Left cardiac atrium (tissue), 4 donors: ENCODE measurements at places on chromosomes 7 and 10.

DNA sequence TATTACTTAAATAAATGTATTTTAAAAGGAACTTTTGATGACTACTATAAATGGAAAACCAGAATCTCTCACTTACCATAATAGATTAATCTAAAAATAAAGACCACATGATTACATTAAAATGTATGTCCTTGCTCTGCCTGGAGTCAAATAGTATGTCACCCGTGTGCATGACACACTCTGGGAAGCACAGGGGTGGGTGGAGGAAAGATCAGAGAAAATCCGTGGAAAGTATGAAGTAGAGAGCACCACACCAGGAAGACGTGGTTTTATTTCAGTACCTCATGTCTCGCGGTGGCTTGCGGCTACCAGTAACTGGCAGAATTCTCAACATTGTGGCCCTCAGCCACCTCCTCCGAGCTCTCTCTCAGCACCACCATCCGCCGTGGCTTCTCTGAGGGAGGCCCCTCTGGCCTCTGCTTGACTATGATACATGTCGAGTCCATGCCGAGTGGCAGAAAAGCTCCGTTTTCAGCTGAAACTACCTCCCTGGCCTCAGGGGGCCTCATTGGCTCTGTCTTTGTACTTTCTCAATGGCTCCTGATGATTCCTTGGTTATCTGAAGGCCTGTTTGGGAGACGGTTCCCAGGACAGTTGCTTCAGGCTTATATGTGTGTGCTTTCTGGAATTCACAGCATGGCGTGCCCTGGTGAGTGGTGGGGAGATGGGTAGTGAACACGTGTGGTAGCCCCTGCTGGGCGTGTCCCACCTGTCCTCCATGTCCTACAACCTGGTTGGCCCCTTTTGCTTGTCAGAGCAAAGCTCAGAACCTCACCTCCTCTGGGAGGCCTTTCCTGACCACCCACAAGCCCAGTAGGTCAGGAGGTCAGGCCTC is 49.8 kb downstream of the LHPP start:
- no peak for DNase-seq

GRCh38 chr7:105448181-105448580 is 59.5 kb upstream of the SRPK2 start:
- no peak for DNase-seq

- no peak for DNase-seq
Observed at GRCh38 chr10:103610083-103610472, 116.6 kb downstream of the NEURL1 start.

DNA sequence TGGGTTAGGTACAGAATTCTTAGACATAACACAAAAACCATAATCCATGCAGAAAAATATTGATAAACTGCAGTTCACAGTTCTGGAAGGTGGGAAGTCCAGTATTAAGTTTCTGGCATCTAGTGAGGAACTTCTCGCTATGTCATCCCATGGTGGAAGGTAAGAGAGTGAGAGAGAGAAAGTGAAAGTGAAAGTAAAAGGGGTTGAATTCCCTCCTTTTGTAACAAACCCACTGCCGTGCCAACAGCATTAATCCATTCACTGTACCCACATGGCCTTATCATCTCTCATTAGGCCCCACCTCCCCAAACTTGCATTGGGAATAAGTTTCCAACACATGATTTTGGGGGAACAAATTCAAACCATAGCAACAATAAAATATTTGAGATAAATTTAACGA is 17.1 kb downstream of the ZNF485 start:
- DNase-seq: no peak

GRCh38 chr10:132036887-132037675 is 28.7 kb upstream of the JAKMIP3 start:
- DNase-seq: no peak

- DNase-seq: no peak
Observed at GRCh38 chr7:78189762-78190161, 391.2 kb downstream of the PHTF2 start.

DNA sequence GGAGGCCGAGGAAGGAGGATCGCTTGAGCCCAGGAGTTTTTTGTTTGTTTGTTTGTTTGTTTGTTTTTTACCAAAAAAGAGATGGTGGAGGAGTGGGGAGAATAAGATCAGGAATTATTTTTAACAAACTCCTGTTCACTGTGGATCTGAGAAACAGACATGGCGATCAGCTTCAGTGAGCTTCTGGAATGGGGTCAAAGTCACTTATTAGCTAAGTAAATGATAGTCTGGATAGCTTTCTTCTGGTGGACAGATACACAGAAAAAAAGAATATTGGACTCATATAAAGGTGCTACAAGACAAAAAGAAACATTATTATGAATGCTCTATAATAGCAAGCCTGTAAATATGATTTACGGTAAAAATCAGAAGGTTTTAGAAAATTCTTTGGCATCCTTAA is 85.1 kb downstream of the POU6F2 start:
- DNase-seq: no peak

GRCh38 chr7:51013861-51014511 is 231.3 kb upstream of the GRB10 start:
- DNase-seq: no peak

DNA sequence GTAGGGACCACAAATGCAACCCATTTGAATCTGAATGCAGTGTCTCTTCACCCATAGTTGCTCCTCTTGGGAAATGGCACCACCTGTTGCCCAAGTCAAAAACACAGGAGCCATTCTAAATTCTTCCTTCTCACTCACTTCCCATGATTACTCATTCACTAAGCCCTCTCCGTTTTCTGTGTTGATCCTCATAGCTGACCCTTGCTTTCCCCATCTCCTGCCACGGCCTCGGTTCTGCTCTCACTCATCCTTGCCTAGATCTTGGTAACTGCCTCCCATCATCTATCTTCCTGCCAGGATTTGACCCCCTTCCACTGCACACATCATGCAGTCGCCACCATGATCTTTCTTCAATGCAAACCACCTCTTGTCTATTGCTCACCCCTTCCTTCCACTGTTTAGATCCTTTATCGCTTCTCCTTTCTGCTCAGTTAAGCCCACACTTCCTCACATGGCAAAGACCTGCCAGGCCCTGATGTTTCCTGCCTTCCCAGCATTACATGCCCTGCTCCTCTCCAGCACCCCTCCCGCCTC is 19.0 kb upstream of the CPN1 start:
- DNase-seq: no peak

DNA sequence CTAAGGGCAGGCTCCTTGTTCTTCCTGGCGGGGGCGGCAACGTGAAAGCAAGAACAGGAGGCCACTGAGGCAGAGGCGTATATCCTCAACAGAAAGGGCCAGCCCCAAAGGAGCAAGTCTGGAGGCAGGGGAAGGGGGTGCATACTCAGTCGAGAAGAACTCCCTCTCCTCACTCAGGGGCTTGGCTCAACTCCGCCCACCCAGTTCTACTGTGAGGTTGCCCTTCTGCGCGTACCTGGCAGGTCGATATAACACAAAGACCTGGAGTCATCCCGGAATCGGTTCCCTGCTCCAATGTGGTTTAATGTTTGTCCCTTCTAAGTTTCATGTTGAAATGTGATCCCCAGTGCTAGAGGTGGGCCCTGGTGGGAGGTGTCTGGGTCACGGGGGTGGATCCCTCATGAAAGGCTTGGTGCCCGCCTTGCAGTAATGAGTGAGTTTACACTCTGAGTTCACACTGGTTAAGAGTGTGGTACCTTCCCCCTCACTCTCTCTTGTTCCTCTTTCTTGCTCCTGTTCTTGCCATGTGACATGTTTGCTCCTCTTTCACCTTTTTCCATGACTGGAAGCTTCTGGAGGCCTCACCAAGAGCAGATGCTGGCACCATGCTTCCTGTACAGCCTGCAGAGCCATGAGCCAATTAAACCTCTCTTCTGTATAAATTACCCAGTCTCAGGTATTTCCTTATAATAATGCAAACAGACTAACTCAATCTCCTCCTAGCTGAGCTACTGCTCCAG is 32.6 kb downstream of the GSDME start:
- DNase-seq: no peak

DNA sequence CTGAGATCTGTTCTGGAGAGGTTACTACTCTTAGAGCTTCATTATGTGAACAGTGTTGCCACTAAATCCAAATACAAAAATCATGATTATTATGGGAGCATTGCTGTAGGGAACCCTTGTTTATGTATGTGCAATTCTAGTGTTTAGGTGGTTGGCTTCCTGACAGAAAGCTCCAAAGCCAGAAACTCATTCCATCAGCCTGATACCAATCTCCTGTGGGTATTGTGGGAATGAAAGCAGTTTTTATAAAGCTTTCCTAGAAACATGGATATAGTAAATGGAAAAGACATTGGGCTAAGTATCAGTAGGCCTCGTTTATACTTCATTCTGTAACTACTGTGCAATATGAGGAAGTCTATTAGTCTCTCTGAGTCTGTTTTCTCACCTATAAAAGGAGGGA is 6.4 kb downstream of the SDK1 start:
- DNase-seq: no peak

DNA sequence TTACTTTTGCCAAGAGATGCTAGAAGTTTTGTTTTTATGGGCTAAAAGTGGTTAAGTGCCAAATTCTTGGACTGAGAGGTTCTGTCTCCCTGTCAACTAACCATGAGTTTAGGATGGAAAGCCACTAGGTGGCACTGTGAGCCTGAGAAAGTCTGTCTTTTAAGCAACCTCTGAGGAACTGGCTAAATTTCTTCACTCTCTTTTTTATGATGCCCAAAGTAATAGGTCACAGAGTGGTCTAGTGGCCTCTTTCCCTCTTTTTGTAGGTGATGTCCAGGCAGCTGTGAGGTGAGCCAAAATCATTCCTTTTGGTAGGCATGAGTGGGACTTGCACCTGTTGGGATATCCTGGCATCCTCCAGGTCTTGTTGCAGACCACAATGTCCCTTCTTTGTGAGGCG is 56.8 kb downstream of the SND1 start:
- peak; percentile 71 for DNase-seq

GRCh38 chr7:112395893-112396292 is 54.4 kb upstream of the IFRD1 start:
- no peak for DNase-seq

GRCh38 chr10:77631241-77631640 is 6.4 kb downstream of the KCNMA1 start:
- no peak for DNase-seq

GRCh38 chr7:27329909-27330308 is 87.3 kb downstream of the EVX1 start:
- DNase-seq: no peak

- no peak for DNase-seq
Observed at GRCh38 chr7:13072014-13072413, 384.6 kb downstream of the ARL4A start.

DNA sequence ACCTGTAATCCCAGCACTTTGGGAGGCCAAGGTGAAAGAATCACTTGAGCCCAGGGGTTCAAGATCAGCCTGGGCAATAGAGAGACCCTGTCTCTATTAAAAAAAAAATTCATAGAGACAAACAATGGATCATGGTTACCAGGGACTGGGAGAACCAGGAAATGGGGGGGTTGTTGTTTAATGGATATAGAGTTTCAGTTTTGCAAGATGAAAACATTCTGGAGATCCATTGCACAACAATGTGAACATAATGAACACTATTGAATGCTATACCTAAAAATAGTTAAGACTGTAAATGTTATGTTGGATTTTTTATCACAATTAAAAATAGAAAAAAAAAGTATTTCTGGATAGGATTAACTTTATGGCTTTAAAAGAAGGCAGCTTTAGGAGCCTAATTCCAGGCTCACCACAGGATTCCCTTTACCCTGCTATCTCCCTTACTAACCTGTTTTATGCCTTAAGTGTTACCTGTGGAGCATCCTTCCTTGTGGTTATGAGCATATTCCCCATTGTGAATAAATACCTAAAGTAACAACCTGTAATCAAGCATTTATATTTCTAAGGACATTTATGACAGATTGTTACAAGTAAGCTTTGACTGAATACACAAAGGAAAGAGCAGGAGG is 45.1 kb upstream of the SGCE start:
- no peak for DNase-seq

GRCh38 chr10:81984428-81984827 is 109.4 kb downstream of the NRG3 start:
- no peak for DNase-seq

DNA sequence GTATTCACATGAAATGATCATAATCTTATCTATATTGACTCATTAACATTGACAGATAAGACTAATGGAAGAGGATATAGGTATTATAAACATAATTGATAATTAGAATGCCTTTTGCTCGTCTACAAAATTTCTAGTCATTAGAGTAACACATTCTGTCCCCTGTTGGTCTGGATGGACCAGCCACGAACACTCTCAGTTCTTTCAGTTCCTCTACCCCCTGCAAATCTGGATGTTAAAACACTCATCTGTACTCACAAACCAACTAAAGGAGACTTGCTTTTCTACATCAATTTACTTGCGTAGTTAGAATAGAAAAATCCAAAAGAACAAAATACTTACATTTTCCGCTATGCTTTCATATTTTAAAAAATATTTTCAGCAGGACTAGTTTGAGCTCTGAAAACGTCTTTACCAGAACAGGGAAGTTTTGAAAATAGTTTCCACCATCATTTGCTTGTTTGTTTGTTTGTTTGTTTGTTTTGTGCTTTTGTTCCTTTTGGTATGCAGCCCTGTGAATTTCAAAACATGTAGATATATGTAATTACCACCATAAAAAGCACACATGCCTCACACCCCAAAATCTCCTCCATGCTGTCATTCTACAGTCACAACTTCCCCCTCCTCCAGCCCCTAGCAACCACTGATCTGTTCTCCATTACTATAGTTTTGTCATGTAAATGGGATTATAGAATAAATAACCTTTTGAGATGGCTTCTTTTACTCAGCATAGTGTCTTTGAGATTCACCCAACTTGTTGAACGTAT is 103.8 kb downstream of the FZD1 start:
- no peak for DNase-seq

DNA sequence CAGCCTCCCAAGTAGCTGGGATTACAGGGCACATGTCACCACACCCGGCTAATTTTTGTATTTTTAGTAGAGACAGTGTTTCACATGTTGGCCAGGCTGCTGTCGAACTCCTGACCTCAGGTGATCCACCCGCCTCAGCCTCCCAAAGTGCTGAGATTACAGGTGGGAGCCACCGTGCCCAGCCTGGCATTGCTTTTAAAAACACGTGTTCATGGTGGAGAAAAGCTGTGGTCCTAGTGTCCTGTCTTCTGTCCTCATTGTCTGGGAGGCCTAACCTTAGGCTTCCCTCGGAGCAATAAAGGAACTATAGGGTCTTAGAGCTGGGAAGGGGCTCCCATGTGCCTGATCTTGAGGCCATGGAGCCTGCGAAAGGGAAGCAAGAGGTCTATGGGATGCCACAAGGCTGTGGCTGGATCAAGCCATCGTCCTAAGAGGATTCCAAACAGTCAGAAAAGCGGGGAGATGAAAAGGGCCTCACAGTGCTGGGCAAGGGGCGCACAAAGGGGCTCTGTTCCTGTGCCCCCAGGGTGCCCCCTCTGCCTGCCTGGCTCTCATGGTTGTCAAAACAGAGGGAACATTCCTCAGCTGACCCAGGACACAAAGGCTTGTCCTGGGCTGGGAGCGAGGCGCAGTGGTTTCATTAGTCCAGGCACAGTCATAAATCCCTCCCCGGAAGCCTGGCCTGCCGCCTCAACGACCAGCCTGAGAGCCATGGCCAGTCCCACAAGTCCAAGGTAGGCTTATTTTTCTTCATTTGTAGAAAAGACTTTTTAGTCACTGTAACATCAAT is 106.6 kb upstream of the TNS3 start:
- DNase-seq: no peak

- no peak for DNase-seq
Observed at GRCh38 chr10:92131275-92131820, 159.5 kb downstream of the CPEB3 start.
